AG04449 (cell line): ENCODE measurements at places on chromosomes 3 and 15.

GRCh38 chr3:49428752-49429080 is 408 bp downstream of the NICN1 start:
- DNase-seq = no peak

DNA sequence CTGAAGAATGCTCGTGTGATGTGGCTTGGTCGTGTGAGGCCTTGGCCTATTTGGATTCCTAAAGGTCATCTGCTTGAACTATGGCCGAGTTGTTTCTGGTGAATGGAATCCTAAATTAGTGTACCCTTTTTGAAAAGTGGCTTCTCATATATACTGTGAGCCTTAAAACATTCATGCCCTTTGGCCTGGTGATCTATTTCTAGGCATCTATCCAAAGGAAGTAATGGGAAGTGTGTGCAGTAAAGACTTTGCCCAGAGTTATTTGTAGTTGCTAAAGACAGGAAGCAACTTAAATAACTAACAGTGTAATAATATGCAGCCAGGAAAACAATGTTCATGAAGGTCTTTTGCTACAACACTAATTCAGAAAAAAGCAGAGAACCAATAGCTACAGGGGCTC is 3.0 kb downstream of the DGKG start:
- no peak for DNase-seq

DNA sequence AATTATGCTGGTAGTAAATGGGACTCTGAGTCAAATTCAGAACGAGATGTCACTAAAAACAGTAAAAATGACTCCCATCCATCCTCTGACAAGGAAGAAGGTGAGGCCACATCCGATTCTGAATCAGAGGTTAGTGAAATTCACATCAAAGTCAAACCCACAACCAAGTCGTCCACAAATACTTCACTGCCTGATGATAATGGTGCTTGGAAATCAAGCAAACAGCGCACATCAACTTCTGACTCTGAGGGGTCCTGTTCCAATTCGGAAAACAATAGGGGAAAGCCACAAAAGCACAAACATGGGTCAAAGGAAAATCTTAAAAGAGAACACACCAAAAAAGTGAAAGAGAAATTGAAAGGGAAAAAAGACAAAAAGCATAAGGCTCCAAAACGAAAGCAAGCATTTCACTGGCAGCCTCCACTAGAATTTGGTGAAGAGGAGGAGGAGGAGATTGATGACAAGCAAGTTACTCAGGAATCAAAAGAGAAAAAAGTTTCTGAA is 15.1 kb upstream of the ZBTB47 start:
- no peak for DNase-seq

DNA sequence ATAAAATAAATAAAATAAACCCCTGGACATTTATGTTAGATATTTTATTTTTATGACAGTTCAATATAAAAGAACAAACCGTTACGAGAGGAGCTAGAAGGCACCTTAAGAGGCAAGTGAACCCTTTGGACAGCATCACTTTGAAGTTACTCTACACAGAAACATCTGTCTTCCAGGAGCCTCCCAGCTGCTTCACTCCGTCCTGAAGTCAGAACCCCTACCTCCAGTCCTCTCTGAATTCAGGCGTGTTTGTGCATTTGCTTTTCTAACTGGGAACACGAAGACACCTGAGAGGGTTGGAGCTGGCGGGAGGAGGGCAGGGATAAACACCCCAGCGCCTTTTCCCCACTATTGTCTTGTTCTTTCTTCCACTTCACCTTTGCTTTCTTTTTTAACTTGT is 46.2 kb downstream of the CMTM7 start:
- no peak for DNase-seq

GRCh38 chr15:76533995-76534394 is 197.4 kb downstream of the ISL2 start:
- DNase-seq = no peak

DNA sequence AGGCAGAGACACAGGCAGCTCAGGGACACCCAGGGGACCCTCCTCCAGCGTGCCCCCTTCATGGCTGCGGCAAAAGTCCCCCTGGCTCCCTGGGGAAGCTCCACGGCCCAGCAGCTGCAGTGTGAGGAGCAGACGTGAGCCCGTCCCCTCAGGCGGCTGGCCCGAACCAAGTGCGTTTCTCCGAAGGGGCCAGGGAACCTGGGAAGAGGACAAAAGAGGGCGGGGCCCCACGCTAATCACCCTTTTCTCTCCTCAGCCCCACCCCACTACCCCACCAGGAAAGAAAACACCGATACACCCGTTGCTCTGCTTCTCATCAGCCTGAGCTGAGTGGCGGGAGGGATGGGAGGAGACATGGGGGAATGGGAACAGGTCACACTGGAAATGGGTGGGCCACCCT is at the start of gene MUC4:
TSS of gene MUC4 (minus strand) at position 174 of the 400 bp plus-strand sequence. CDS start at position 62, 112 bp downstream.
- no peak for DNase-seq

DNA sequence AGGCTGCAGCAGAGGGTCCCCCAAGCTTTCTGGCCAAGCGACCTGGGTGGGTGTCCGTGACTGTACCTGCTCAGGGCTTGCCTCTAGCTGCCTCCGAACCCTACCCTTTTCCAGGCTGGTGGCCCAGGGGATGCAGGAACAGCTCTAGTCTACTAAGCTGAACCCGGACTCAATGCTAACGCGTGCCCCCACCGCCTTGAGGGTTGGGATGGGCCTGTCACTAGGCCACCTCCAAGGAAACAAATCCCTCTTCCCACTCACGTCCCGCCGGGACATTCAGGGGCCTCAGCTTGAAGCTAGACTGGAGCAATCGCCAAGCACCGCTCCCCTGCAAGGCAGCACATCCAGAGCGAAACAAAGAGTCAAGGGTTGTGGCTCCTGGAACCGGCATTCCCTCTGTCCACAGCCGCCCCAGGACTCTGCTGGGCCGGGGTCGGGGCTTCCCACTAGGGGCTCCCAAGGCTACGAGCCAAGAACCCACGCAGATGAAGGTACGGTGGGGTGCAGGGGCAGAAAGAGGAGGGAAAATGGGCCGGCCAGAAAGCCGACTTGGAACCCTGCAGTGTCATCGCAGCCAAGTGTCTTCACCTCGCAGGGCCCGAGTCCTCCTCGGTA is 2.9 kb downstream of the FBXL22 start:
- no peak for DNase-seq

DNA sequence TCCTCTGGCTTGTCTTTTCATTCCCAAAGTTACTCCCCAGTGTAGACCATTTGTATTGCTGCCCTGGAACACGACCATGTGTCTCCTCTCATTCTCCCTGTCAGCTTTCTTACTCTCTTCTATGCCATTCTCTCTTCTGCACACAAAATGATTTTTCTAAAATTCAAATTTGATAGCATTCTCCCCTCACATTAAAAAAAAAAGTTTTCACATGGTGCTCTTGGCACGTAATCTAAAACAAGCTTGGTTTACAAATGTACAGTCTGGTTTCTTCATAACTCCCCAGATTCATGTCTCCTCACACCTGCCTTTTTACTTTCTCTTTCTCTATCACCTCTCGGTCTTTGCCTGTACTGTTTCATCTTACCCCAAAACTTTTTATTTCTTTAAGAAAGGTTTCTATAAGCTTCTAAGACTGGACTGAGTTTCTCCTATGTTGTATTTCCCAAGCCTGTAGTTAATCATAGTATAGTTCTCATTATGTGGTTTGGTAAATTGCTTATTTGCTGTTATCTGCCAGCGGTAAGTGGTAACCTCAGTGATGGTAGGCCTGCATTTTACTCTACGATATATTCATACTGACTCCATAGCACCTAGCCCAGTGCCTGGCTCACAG is 31.2 kb downstream of the BCHE start:
- no peak for DNase-seq

GRCh38 chr15:32774022-32774421 is 56.2 kb downstream of the GREM1 start:
- DNase-seq = peak; percentile 97

DNA sequence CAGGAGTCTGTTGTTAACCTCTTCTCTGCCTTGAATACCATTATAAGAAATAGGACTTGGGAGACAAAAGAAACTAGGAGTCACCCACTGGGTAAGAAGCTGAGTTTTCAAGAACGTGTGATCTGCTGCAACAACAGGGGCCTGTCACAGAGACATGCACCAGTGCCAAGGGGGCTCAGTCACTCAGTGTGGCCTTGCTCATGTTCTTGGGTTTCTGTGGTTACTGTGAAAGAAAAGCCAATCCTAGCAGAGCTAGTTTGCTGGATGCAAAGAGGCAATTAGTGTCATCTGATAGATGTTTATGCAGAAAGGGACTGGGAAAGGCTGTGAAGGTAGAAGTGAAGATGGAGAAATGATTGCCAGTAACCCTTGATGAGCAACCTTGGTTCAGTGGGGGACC is 126.3 kb downstream of the IQCH start:
- DNase-seq = no peak

DNA sequence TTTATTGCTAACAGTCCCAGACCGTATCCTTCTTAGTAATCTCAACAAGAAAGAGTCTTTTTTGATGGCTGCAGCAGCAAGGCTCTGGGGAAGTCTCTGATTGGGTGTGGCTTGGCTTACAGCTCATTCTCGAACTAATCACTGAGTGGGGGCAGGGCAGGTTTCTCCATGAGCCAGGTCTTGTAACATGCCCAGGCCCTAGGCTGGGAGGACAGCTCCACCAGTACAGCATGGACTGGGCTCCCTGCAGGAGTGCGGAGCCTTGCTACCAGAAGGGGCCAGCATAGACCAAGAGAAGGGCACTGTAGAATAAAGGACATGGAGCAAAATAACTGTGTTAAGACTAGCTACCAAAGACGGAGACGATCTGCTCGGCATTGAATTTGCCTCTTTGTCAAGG is 7.2 kb downstream of the CD276 start:
- no peak for DNase-seq

GRCh38 chr3:38364721-38365400 is 18.3 kb downstream of the XYLB start:
- DNase-seq = no peak

DNA sequence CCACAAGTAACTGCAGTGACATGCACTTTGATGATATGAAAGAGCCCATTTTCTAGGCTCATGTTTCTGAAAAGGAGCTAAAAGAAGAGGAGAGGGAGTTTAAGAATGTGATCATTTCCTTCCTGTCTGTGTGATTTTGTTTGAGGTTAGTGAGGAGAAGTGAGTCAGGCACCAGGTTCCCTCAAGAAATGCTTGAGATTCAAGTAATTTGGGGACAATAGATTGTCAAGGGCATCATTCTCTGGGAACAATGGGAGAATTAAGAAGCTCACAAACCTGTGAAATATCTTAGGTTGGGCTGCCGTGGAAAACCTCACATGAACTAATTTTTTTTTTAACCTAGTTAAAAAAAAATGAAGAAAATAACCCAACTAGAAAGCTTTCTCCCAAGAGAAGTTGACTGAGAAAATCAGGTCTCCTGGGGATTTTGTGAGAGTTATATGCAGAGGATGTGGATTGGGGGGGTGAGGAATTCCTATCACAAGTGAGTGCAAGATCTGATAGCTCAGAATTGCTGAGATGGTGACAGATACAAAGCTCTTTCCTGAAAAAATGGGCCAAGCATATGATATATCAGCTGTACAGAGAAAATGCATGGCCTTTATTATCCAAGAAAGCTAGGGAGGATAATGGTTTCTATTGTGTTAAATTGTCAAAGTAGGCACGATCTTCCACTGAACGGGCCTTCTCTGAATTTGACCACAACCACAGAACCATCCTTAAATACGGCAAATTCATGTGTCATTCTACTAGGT is 203.3 kb downstream of the FEZF2 start:
- no peak for DNase-seq

GRCh38 chr3:149949181-149949580 is 21.5 kb downstream of the PFN2 start:
- no peak for DNase-seq

DNA sequence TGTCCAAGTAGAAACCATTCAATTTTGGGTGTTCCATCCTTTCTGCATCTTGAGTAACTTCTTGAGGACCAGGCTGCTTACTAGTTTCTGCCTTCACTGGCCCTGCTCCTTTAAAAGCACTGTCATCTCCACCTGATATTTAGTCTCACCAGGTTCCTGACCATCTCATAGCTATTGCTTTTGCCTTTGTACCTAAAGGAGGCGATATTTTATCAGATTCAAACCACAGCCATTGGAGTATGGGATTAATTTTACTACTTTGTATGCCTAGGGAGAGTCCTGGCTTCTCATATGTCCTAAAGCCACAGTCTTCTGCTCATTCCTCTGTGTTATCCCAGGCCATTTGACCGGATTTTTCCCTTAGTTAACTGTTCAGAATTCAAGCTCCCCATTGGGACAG is 51.8 kb upstream of the RFX7 start:
- DNase-seq = no peak

GRCh38 chr15:101062063-101062462 is 142.9 kb downstream of the LRRK1 start:
- no peak for DNase-seq

DNA sequence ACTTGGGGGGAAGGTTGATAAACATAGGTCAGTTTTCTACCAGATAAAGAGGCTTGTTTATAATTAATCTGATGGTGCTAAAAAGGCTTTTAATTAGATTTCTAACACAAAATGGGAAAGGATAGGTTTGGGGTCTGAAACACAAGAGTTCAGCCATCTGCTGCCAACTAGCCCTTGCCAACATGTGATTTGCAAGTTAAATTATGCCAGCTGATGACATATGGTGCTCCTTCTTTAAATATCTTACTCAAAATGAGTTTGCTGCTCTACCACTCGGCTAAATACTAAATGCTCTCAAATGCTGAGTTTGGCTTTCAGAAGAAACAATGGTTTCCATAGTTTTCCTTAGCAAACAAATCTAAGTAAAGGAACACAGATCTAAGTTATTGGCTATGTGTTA is 557.8 kb upstream of the CCDC54 start:
- DNase-seq = no peak

- DNase-seq = no peak
Observed at GRCh38 chr3:180755556-180755955, 76.3 kb upstream of the CCDC39 start.

DNA sequence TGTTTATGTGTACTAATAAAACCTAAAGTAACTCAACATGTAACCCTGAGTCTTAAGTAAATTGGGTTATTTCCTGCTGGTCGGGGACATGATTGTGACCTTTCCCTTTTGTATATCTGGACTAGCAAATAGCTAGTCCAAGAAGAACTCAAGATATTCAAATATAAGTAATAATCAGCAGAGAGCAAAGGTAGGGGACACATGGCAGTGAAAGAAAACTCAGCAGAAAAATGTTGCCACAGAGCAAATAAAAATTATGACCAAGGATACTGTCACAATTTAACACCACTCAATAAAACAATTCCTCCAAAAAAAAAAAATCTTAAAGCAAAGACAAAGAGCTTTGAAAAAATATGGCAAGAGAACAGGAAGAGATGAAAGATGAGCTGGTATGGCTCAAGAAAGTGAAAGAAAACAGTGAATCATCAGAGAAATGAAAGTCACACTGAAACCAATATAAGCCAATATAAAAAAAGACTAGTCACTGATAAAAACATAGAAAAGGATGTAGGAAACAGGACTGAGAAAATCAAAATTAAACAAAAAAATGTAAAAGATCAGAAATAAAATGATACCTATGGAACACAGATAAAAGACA is 43.4 kb downstream of the HLTF start:
- no peak for DNase-seq

GRCh38 chr15:74768771-74769342 is 13.0 kb upstream of the CSK start:
- no peak for DNase-seq

- DNase-seq = no peak
Observed at GRCh38 chr15:61654918-61655317, 405.3 kb downstream of the VPS13C start.
